ENCODE measurements at places on chromosomes 5 and 9.

- peak; percentile 39 for DNase-seq
Measured at GRCh38 chr5:142839711-142840346, 69.7 kb downstream of the ARHGAP26 start.

GRCh38 chr5:131196331-131196730 is 25.6 kb downstream of the LYRM7 start:
- no peak for DNase-seq

GRCh38 chr9:70679845-70680244 is 265.4 kb upstream of the KLF9 start:
- no peak for DNase-seq

GRCh38 chr9:130301483-130302286 is 36.1 kb downstream of the HMCN2 start:
- no peak for DNase-seq

DNA sequence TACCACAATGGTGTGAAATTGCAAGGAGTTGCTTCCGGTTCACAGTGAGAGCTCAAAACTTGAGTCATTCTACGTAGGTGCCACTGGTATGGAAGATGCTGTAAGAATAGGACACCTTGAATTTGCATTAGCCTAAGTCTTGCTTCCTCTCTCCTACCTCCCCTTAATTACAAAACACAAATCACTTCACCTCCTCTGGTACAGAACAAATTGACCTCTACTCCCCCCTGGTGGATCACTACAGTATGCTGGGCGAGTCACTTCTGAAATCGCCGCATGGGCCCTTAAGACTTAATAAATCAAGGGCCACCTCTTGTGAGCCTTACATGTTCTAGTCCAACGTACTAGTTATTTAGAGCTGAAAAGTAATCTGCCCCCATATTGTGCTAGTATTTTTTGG is 145.3 kb upstream of the SMARCA2 start:
- DNase-seq = no peak

GRCh38 chr5:65708145-65708544 is 13.8 kb downstream of the SGTB start:
- no peak for DNase-seq

DNA sequence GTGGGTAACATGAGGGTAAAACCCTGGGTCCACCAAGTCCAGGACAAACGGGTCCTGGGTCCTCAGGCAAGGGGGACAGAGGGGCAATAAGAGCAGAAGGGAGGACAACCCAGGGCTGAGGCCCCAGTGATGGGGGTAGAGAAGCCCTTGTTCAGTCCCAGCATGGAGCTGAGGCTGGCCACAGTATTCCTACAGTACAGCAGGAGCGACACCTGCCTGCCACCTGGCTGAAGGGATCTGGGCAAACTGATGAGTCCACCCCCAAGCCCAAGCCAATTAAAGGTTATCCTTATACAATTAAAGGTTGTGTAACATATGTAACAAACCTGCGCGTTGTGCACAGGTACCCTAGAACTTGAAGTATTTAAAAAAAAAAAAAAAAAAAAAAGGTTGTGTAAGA is 97.7 kb upstream of the LRRTM2 start:
- no peak for DNase-seq

DNA sequence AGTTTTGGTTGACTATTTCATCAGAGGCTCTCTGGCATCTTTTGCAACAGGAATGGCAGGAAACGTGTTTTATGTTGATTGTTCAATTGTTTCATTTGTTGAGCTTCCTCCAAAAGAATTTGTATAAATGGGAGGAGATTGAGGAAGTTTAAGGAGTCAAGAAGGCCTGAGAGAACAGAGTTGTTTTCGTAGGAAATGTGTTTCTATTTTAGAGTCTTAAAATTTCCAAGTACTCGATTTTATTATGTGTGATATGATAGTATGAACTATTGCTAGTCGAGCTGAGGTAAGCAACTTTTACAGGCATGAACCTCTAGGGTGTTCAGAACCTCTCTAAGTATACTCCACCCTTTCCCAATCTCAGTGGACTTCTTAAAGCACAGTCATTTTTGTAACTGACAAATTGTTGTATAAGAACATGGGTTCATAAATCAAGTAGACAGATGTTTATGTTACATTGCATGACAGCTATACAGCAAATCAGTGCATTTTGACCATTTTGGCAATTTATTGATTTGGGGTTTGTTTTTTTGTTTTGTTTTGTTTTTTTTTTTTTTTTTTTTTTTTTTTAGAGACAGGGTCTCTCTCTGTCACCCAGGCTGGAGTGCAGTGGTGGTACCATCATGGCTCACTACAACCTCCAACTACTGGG is 47.4 kb downstream of the POLK start:
- DNase-seq = no peak

GRCh38 chr9:84668196-84669012 is 1.1 kb upstream of the NTRK2 start:
- DNase-seq = peak; percentile 20

GRCh38 chr5:67265951-67266350 is 69.4 kb upstream of the CD180 start:
- DNase-seq = no peak

All from CD4-positive, alpha-beta T cell (primary cell).